ENCODE measurements at places on chromosomes 1 and 21. TPM values are rescaled to one million over a fixed set of nuclear protein-coding genes. Genes with fewer than 3 reads are reported as not detected.
A peak's percentile ranks its signal among the peaks of the same experiment; 100 is the strongest.

Gene MDM4
- 89.1 TPM for total RNA-seq

DNA sequence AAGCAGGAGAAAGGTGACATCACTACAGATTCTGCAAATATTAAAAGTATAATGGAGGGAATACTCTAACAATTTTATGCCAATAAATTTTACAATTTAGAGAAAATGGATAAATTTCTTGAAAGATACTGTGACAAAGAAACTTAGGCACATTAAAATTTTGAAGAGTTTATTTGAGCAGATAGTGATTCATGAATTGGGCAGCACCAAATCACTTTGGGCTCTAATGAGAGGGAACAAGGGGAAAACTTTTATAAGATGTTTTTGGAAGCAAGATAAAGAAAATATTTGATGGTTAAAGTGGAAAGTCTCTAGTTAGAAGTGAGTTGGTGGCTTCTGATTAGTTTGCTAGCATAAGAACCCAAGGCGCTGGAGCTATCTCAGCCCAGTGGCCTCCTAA is 55.2 kb upstream of the FMN2 start:
- no peaks in the 10 kb centered on the region for H3K4me1 ChIP-seq
- no peak overlapping the region for H3K27ac ChIP-seq
- DNase-seq, result no peak
- no peak overlapping the region for H3K4me3 ChIP-seq
- H3K36me3 ChIP-seq, result no peaks in the 10 kb centered on the region
- no peaks in the 10 kb centered on the region for H3K27me3 ChIP-seq

Gene CDC20
- 163 TPM for total RNA-seq

DNA sequence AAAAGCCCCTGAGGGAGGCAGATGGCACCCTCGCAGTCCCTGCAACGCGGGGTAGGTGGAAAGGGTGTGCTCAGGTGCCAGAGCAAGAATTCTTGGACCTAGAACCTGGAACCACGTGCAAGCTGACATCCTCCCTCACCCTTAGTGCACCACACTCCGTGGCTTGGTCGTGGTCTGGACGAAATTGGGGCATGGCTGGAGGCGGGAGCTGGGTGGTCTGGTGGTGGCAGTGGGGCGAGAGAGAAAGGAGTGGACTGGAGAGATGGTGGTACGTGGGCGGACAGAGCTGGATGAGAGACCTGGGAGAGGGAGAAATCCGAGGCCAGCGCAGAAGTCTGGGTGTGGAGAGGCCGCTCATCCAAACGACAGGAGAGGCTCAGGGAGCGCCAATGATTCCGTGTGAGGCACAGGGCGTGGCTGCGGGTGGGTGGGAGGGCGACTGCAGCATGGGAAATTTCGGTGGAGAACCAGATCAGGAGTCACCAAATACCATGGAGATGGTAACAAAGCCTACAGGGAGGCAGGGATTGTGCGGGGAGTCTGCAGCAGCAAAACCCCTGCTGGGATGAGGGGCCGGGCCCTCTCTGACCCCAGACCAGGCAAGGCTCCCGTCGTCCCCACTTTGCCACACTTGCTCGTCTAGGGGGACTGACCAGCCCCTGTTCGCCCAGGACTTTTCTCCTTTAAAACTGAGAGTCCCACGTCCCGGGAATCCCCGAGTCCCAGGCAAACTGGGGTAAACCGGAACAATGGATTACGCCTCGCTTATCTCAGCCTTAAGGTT is 31.9 kb downstream of the CDCP2 start:
- DNase-seq, result no peak
- H3K4me3 ChIP-seq, result no peak overlapping the region
- no peaks in the 10 kb centered on the region for H3K36me3 ChIP-seq
- H3K27me3 ChIP-seq, result no peaks in the 10 kb centered on the region
- peaks cover 4% of the 10 kb centered on the region for H3K4me1 ChIP-seq

DNA sequence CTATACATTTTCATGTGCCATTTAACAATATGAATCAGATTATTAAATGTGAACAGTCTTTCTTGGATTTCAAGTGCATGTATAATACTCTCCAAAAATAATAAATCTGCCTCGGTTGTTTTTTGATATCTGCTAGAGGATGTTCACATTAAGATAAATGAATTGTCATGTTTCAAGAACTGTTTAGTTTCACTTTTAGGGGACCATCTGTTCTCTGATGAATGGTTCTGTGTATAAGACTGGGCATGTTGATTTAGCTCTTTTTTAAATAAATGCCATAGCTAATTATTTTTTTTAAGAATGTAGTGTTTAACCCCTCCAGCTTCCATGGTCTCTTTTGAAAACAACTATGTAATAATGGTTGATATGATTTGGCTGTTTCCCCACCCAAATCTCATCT is 1245.1 kb upstream of the ADGRL4 start:
- no peaks in the 10 kb centered on the region for H3K4me1 ChIP-seq
- H3K4me3 ChIP-seq, result no peak overlapping the region
- no peak overlapping the region for H3K27ac ChIP-seq
- H3K27me3 ChIP-seq, result no peaks in the 10 kb centered on the region

- DNase-seq, result no peak
- peaks cover 12% of the 10 kb centered on the region for H3K4me1 ChIP-seq
- H3K36me3 ChIP-seq, result no peaks in the 10 kb centered on the region
- H3K4me3 ChIP-seq, result no peak overlapping the region
- no peak overlapping the region for H3K27ac ChIP-seq
- no peaks in the 10 kb centered on the region for H3K27me3 ChIP-seq
Observed at GRCh38 chr1:36476945-36477344, 5.8 kb downstream of the CSF3R start.

- no peaks in the 10 kb centered on the region for H3K36me3 ChIP-seq
- no peak for DNase-seq
- H3K4me3 ChIP-seq, result no peak overlapping the region
Observed at GRCh38 chr1:41363591-41364320, 2.5 kb downstream of the FOXO6 start.

Gene SLC35D1
- 10.3 TPM for total RNA-seq

GRCh38 chr1:102529446-102529845 is 532.7 kb upstream of the OLFM3 start:
- DNase-seq, result no peak
- no peak overlapping the region for H3K27ac ChIP-seq
- H3K4me1 ChIP-seq, result no peaks in the 10 kb centered on the region
- no peaks in the 10 kb centered on the region for H3K27me3 ChIP-seq

GRCh38 chr21:15826908-15827601 is 97.3 kb downstream of the USP25 start:
- peaks cover 24% of the 10 kb centered on the region for H3K4me1 ChIP-seq
- H3K27me3 ChIP-seq, result no peaks in the 10 kb centered on the region
- peaks cover 15% of the 10 kb centered on the region for H3K36me3 ChIP-seq
- H3K27ac ChIP-seq, result no peak overlapping the region

Gene USH2A
- not detected for total RNA-seq

Gene FAM110D
- not detected for total RNA-seq

- peaks cover 20% of the 10 kb centered on the region for H3K36me3 ChIP-seq
- no peaks in the 10 kb centered on the region for H3K27me3 ChIP-seq
- no peak overlapping the region for H3K27ac ChIP-seq
- DNase-seq, result no peak
- H3K4me3 ChIP-seq, result no peak overlapping the region
Observed at GRCh38 chr1:202725526-202725925, 15.3 kb upstream of the SYT2 start.

- H3K36me3 ChIP-seq, result peaks cover 31% of the 10 kb centered on the region
- no peak for DNase-seq
- no peak overlapping the region for H3K27ac ChIP-seq
- no peaks in the 10 kb centered on the region for H3K27me3 ChIP-seq
Observed at GRCh38 chr21:46317710-46318463, 5.8 kb downstream of the C21orf58 start.

Gene LRRIQ3
- total RNA-seq, result 1.9 TPM

GRCh38 chr1:85397490-85398032 is 67.4 kb downstream of the DDAH1 start:
- H3K4me3 ChIP-seq, result no peak overlapping the region
- no peaks in the 10 kb centered on the region for H3K36me3 ChIP-seq
- no peaks in the 10 kb centered on the region for H3K27me3 ChIP-seq
- H3K4me1 ChIP-seq, result no peaks in the 10 kb centered on the region
- H3K27ac ChIP-seq, result no peak overlapping the region
- DNase-seq, result no peak

- peaks cover 26% of the 10 kb centered on the region for H3K27me3 ChIP-seq
- H3K27ac ChIP-seq, result no peak overlapping the region
- DNase-seq, result no peak
- no peaks in the 10 kb centered on the region for H3K36me3 ChIP-seq
- H3K4me3 ChIP-seq, result no peak overlapping the region
Observed at GRCh38 chr1:156368157-156368658, 803 bp upstream of the RHBG start.

- no peak for DNase-seq
- H3K36me3 ChIP-seq, result no peaks in the 10 kb centered on the region
- H3K4me1 ChIP-seq, result no peaks in the 10 kb centered on the region
- H3K27ac ChIP-seq, result no peak overlapping the region
Observed at GRCh38 chr1:227453631-227454355, 109.6 kb upstream of the ZNF678 start.

DNA sequence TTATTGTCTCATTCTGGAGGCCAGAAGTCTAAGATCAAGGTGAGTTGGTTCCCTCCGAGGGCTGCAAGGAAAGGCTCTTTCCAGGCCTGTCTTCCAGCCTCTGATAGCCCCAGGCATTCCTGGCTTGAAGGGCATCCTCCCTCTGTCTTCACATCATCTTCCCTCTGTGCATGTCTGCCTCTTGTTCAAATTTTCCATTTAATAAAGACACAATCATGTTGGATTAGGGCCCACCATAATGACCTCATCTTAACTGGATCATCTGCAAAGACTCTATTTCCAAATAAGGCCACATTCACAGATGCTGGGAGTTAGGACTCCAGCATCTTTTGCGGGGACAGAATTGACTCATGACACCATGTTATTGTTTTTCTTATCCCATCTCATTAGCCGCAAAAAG is 24.5 kb downstream of the HUNK start:
- H3K27ac ChIP-seq, result no peak overlapping the region
- H3K36me3 ChIP-seq, result no peaks in the 10 kb centered on the region
- DNase-seq, result no peak
- peaks cover 6% of the 10 kb centered on the region for H3K4me1 ChIP-seq
- H3K4me3 ChIP-seq, result no peak overlapping the region

DNA sequence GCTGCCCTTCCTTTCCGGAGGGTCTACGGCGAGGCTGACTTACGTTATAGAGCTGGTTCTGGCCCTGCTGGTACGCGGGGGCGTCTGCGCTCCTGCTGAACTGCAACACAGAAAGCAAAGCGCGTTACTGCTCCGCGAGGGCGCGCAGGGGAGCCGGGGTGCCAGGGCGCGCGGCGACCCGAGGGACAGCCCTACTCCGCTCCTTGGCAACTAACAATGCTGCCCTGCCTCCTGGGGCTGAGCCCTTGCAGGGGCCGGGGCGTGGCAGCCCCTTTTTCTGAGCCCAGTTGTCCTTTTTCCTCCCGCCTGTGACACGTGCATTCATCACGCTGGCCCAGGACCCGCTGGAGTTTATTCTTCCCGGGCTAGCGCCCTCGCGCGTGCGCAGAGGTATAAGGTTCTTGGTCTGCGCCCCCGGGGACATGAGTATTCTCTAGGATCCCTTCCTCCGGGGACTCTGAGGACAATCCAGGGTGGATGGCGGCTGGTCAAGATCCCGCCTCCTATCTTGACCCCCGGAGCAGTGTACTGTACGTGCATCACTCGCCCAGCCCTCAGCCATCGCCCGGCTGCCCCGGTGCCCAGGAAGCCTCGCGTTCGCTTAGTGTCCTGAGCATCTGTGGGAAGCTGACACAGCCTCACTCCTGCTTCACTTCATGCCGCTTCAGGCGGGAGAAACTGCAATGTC is 78.9 kb downstream of the CD247 start:
- peaks cover 66% of the 10 kb centered on the region for H3K36me3 ChIP-seq
- peak; percentile 67 for DNase-seq
- H3K27ac ChIP-seq, result peak overlapping the region; percentile 14
- H3K27me3 ChIP-seq, result no peaks in the 10 kb centered on the region
- H3K4me1 ChIP-seq, result peaks cover 85% of the 10 kb centered on the region

GRCh38 chr1:66397192-66397591 is 136.8 kb upstream of the SGIP1 start:
- H3K36me3 ChIP-seq, result no peaks in the 10 kb centered on the region
- peaks cover 2% of the 10 kb centered on the region for H3K27me3 ChIP-seq
- H3K4me1 ChIP-seq, result peaks cover 45% of the 10 kb centered on the region
